Activated T-helper 2 cell treated with anti-CD3 and anti-CD28 coated beads, Interferon-gamma antibody, Interleukin-2, Interleukin-4, amounts not matched to agents 10 μg/mL and 5 μg/mL and 100 μg/mL, durations not matched to agents 14 hours and 24 hours and 36 hours (primary cell): ENCODE measurements at places on chromosomes 1 and 21.

- no peak overlapping the region for H3K27ac ChIP-seq
- no peak overlapping the region for H3K4me3 ChIP-seq
- H3K27me3 ChIP-seq, result peaks cover 7% of the 10 kb centered on the region
- no peaks in the 10 kb centered on the region for H3K36me3 ChIP-seq
- H3K4me1 ChIP-seq, result peaks cover 7% of the 10 kb centered on the region
Measured at GRCh38 chr21:43311301-43311817, 115.6 kb downstream of the SIK1 start.

DNA sequence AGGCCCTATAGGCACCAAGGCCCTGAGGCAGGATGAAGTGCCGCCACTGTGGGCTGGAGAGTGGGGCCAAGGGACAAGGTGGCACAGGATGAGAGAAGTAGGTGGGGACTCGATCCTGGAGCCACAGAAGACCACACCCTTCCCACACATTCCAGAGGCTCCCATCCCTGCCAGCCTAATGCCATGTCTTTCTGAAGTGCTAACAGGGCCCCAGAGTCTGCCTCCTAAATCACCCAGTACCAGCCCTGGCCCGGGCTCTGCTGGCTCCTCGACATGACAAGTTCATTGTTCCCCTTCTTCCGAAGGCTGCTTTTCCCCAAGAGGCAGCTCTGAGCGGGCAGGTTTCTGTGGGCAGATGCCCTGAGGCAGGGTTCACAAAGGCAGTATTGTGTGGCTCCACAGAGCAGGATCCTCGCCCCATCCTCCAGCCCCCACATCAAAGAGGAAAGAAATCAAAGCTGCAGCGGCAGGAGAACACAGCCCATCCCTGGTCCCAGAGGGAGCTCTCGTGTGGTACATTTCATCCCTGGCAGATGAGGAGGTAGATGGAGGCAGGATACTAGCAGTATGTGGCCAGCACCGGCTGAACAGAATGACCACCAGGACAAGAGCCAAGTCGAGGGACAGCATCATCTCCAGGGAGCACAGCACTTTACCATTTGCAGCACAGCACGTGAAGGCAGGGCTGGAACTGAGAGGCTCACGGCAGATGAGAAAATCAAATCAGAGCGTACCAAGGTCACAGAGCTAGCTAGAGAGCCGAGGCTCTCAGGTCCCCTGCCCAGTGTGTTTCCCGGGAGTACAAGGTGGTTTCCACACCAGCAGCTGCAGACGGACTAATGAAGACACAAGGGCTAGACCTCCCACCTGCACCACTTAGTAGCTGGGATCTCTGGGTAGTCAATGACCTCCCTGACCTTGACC, 64.8 kb downstream of the SYF2 start:
- H3K36me3 ChIP-seq, result no peaks in the 10 kb centered on the region
- peaks cover 12% of the 10 kb centered on the region for H3K27me3 ChIP-seq

DNA sequence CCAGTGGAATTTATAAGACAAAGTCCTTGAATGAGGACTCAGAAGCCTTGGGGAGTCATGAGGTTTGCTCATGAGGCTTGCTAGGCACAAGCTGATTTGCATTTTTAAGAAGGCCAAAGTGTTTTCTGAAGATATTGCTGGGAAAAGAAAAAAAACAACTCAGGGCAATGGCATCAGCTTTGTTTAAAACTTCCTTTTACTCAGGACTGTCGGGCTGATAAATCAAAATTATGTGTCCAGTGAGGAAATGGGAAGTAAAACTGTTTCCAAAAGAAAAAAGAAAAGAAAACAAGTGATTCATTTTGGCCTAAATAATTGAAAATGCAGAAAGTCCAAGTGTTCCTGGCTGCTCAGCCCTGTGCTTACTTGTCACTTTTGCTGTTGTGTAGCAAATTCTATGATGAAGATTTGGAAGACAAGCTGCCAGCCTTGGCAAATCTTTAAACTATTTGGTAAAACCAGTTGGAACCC, 282.4 kb downstream of the HLX start:
- H3K4me1 ChIP-seq, result peaks cover under 1% of the 10 kb centered on the region
- no peak for DNase-seq
- no peaks in the 10 kb centered on the region for H3K27me3 ChIP-seq
- no peaks in the 10 kb centered on the region for H3K36me3 ChIP-seq
- H3K4me3 ChIP-seq, result no peak overlapping the region
- no peak overlapping the region for H3K27ac ChIP-seq

DNA sequence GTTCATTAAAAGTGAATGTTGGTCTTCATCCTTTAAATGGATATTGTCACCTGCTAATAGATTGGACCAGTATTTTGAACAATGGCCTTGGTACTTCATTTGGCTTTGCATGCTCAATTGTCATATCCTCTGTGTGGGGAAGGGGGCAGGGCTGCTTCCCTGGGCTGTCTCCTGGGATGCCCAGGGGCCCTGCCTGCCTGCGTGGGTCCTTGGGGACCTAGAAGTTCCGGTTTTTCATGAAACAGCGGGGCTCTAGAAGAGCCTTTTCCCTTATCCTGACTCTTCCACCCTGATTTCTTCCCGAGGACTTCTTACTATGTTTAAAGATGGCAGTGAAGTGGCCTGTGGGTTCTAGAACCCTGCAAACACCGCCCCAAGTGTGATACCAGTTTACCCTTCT, 97.5 kb downstream of the DISC1 start:
- DNase-seq, result no peak
- H3K27ac ChIP-seq, result no peak overlapping the region
- H3K4me3 ChIP-seq, result no peak overlapping the region
- H3K27me3 ChIP-seq, result no peaks in the 10 kb centered on the region

DNA sequence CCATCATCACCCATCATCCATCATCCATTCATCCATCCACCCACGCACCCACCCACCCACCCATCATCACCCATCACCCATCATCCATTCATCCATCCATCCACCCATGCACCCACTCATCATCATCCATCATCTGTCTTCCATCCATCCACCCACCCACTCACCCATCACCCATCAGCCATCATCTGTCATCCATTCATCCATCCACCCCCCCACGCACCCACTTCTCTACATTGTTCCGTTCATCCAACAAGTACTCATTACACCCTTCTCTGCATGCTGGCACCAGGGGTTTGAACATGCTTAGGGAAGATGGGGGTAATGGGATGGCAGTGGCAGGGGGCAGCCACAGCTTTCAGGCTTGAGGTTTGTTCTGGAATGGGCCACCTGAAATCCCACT, 82.1 kb downstream of the ADARB1 start:
- no peak overlapping the region for H3K27ac ChIP-seq
- DNase-seq, result no peak
- no peaks in the 10 kb centered on the region for H3K27me3 ChIP-seq
- H3K4me1 ChIP-seq, result peaks cover 32% of the 10 kb centered on the region
- no peak overlapping the region for H3K4me3 ChIP-seq

- H3K36me3 ChIP-seq, result no peaks in the 10 kb centered on the region
- no peak for DNase-seq
- peaks cover 2% of the 10 kb centered on the region for H3K27me3 ChIP-seq
- no peak overlapping the region for H3K27ac ChIP-seq
- no peaks in the 10 kb centered on the region for H3K4me1 ChIP-seq
Measured at GRCh38 chr1:224864006-224864405, 65.5 kb upstream of the DNAH14 start.

DNA sequence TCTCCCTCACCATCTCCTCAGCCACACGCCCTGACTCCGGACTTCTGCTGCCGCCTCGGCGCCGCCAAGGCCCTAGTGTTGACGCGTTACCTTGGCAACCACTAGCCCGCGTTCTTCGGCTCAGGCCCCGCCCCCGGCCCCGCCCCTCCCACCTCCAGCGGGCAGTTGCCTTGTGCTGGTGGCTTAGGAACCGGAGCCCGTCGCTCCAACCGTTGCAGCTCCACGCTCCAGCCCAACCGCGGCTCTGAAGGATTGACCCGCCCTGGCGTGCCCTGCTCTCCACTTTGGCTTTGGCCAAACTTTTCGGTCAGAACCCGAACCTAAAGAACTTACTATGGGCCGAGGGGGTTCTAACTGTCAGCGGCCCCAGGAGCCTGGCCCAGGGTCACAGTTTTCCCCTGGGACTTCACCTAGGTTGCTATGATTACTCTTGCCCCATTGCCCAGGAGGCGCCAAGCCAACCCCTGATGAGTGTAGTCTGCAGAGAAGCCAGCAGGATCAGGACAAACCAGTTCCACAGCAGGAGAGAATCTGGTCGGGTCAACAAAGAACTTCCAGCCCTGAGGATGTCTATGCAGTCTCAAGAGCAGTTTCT, at the start of gene CFAP45:
TSS of gene CFAP45 (minus strand) at position 80 of the 595 bp plus-strand sequence. CDS start at position 13, 67 bp downstream.
- peaks cover 7% of the 10 kb centered on the region for H3K27me3 ChIP-seq
- H3K36me3 ChIP-seq, result no peaks in the 10 kb centered on the region

DNA sequence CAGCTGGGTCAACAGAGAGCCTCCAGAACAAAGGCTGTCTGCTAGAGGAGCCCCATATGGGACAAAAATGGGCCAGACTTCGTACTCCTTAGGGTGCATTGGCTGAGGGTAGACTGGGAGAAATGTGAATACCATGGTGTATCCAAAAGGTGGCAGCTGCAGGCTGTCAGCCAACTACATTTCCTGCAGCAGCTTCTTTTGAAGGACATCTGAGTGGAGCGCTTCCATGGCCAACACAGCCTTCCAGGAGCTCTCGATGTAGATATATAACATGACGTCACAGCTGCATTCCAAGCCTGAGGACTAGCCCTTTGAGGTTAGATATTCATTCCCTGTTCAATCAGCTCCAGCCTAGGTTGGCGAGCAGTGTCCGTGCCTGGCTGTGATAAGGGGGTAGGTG, 107.7 kb downstream of the MAB21L3 start:
- H3K27ac ChIP-seq, result no peak overlapping the region
- H3K36me3 ChIP-seq, result no peaks in the 10 kb centered on the region
- DNase-seq, result no peak
- H3K27me3 ChIP-seq, result peaks cover 3% of the 10 kb centered on the region
- H3K4me1 ChIP-seq, result no peaks in the 10 kb centered on the region

GRCh38 chr1:157499521-157499920, 52.8 kb downstream of the FCRL5 start:
- no peak overlapping the region for H3K4me3 ChIP-seq
- H3K36me3 ChIP-seq, result no peaks in the 10 kb centered on the region
- H3K27ac ChIP-seq, result no peak overlapping the region
- H3K4me1 ChIP-seq, result no peaks in the 10 kb centered on the region
- H3K27me3 ChIP-seq, result peaks cover 14% of the 10 kb centered on the region

GRCh38 chr1:234239936-234240335, 133.3 kb upstream of the COA6 start:
- no peak overlapping the region for H3K4me3 ChIP-seq
- H3K36me3 ChIP-seq, result no peaks in the 10 kb centered on the region
- H3K27ac ChIP-seq, result no peak overlapping the region
- H3K4me1 ChIP-seq, result peaks cover 5% of the 10 kb centered on the region
- DNase-seq, result no peak

DNA sequence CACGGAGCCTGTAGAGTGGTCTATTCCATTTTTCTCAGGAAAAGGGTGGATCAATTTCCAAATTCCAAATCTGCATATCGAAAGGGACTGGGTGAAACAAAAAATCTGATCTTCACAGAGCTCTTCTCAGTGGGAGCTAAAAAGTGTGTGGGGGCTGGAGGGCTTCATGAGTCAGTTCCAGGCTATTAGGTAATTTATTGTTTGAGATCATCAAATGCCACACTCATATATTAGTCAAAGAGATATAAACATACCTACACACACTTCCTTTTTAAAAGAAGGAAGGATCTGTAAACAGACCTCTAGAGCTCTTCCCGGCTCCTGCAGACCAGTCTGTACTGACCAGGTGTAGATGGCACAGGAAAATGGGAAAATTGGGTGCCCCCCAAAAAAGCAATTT, 175.4 kb downstream of the ZBTB18 start:
- H3K27ac ChIP-seq, result no peak overlapping the region
- peaks cover 3% of the 10 kb centered on the region for H3K27me3 ChIP-seq
- no peaks in the 10 kb centered on the region for H3K4me1 ChIP-seq
